Activated gamma-delta T cell treated with Interleukin-2 at 50 U/mL for 16 hours (primary cell): ENCODE measurements at places on chromosomes 7 and 10.

DNA sequence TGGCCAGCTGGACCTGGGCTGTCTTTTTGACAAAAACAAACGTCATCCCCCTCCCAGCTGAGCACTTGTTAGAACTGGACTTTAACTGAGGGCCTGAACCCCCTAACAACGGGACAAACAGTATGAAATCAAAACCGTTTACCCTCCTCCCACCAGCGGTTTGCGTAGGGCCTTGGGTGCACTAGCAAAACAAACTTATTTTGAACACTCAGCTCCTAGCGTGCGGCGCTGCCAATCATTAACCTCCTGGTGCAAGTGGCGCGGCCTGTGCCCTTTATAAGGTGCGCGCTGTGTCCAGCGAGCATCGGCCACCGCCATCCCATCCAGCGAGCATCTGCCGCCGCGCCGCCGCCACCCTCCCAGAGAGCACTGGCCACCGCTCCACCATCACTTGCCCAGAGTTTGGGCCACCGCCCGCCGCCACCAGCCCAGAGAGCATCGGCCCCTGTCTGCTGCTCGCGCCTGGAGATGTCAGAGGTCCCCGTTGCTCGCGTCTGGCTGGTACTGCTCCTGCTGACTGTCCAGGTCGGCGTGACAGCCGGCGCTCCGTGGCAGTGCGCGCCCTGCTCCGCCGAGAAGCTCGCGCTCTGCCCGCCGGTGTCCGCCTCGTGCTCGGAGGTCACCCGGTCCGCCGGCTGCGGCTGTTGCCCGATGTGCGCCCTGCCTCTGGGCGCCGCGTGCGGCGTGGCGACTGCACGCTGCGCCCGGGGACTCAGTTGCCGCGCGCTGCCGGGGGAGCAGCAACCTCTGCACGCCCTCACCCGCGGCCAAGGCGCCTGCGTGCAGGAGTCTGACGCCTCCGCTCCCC is at the start of gene IGFBP1:
Gene IGFBP1 (plus strand): TSS at position 304 of the 808 bp plus-strand sequence. CDS start 165 bp downstream, at position 469.
- DNase-seq = no peak

GRCh38 chr10:129705676-129706075 is 238.6 kb downstream of the MGMT start:
- no peak for DNase-seq

DNA sequence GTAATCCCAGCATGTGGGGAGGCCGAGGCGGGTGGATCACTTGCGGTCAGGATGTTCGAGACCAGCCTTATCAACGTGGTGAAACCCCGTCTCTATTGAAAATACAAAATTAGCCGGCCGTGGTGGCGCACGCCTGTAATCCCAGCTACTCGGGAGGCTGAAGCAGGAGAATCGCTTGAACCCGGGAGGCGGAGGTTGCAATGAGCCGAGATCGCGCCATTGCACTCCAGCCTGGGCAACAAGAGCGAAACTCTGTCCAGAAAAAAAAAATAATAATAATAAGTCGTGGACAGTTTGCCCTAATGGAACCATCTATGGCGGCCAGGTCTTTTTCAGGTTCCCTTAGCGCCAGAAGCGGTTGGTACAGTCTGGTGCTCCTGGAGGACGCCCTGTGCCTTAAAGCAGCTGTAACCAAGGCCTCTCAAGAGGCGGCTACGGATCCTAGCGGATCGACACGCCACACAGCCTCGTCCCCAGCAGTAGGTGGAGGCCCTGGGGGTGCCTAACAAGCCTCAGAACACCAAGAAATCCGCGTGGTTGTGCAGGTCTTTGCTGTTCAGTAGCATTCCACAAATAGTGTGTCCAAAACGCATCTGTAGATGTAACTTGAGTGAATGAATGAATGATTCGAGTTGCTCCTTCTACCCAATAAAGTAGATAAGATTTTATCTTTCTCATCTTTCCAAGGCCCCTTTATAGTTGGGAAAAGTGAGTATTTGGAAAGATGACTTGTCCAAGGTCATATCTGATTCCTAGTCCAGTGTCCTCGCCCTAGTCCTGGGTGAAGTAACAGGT is 982 bp downstream of the PGAM1 start:
- DNase-seq = no peak

GRCh38 chr10:76784076-76784475 is 853.5 kb downstream of the KCNMA1 start:
- DNase-seq = no peak

GRCh38 chr10:22341190-22341925 is 3.9 kb upstream of the SPAG6 start:
- no peak for DNase-seq

DNA sequence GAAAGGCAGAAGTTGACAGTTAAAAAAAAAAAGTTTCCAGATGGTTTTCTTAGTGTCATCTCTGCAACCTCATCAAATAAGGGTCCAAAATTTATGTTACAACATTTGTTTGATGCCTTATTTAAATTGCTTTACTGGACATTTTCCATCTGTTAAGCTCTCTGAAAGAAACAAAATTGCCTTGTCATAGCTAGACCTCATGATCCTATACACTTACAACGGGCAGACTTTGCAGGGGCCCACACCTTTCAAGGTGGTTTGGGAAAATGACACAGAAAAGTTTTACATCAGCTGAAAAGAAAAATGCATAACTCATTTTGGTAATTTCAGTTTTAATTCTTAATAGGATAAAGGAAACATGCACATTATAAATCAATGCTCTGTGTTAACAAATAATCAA is 1.4 kb upstream of the TES start:
- no peak for DNase-seq
